Dermis microvascular lymphatic vessel endothelial cell (primary cell): ENCODE measurements at places on chromosomes 2 and 18. TPM values are rescaled to one million over a fixed set of nuclear protein-coding genes. Genes with fewer than 3 reads are reported as not detected.

DNA sequence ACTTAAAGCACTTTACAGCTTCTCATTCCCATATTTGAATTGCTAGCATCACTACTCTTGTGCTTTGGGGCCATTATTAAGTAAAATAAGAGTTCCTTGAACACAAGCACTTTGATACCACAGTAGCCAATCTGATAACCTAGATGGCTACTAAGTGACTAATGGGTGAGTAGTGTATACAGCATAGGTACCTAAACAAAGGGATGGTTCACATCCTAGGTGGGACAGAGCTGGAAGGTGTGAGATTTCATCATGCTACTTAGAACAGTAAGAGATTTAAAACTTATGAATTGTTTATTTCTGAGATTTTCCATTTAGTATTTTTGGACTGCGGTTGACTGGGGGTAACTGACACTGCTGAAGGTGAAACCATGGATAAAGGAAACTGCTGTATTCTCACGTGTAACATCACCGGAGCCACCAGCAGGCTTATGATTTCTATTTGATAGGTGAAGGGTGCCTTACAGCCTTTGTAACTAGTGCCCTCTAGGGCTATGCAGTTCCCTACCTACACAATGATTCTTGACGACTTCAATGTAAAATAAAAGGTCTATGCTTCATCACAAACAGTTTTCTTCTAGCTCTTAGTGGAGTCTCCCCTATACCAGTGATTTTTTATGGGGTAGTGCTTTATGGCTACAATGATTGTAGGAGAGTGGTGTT lies 22.1 kb upstream of the CRIM1 start:
- DNase-seq: no peak

- DNase-seq: peak; percentile 68
These were observed 38.4 kb downstream of the PAX8 start for GRCh38 chr2:113240150-113240914.

The SRD5A2 gene
- total RNA-seq: not detected in 2 replicates

- no peak for DNase-seq
These were observed 491.1 kb upstream of the MYT1L start for GRCh38 chr2:2822143-2822542.

The HAAO gene
- not detected in 2 replicates for total RNA-seq

GRCh38 chr2:66024391-66024790 lies 410.5 kb upstream of the MEIS1 start:
- DNase-seq: no peak

The ICA1L gene
- 0.77 and 0.89 TPM in 2 replicates for total RNA-seq

DNA sequence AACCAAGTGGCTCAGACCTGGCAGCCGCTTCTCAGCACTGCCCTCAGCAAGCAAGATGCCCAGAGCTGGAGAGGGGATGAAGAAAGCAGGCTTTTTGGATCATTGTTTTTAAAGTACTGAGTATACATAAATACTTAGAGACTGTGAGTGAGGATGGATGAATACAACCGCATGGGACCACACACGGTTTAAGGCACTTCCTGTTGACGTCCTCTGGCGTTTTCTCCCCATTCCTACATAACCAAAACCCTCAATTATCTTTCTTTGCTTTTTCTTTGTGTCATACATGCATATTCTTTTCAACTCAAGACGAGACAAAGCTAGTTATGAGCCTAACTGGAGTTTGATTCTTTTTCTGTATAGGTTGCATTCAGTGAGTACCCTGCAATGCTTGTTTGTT lies 198.4 kb downstream of the GALR1 start:
- DNase-seq: no peak

DNA sequence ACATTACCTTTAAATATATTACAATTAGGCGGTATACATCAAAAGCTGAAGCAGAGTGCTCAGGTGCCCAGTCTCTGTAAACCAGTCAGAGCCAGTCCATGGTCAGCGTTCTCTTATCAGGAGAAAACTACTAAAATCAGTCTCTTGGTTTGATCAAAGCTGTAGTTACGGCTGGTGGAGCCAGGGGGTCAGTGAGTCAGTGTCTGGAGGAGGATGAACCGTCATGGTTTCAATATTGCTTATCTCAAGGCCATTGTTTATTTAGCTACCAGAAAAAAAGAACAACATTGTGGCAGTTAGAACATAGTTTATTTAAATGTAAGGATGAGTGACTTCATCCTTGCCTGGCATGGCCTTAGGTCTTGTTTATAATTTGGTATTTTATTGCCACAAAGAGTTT lies 71.3 kb upstream of the NYAP2 start:
- DNase-seq: peak; percentile 49

GRCh38 chr2:4628998-4629501 lies 925.7 kb downstream of the DCDC2C start:
- no peak for DNase-seq

- DNase-seq: no peak
These were observed 146.4 kb downstream of the DAW1 start for GRCh38 chr2:228017784-228018183.

DNA sequence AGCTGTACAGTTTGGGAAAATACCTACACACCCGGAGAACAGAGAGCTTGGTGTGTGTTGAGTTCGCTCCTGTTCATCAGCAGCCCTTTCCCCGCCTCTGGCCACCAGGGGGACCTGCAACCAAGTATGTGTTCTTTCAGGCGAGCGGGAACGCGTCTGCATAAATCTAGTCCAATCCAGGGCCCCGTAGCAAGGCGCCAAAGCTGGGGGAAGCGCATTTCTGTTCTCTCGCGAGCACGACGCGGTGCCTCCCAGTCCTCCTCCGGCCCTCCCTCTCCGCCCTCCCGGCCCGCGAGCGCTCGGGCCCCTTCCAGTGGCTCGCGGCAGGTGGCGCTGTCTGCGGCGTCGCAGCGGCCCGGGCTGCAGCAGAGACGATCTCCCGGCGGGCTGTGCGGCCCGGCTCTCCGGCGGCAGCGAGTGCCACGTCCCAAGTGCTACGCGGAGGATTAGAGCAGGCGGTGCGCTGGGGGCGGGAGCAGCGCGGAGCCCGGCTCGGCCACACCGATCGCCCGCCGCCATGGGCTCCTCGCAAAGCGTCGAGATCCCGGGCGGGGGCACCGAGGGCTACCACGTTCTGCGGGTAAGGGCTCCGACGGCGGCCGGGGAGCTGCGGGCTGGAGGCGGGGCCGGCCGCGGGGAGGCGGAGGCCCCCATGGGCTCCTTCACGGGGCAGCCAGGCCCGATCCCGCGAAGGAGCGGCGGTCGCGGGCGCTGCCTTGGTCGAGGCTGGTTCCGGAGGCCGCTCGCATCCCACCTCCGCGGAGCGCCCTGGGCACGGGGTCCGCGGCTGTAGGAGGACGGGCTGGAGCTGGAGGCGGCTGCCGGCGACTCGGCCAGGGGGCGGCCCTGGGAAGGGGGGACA lies at the start of gene GORASP2:
Gene GORASP2 (plus strand): TSS at position 430 of the 862 bp plus-strand sequence. CDS start 88 bp downstream, at position 518.
- DNase-seq: peak; percentile 100

GRCh38 chr2:134396493-134396892 lies 142.6 kb downstream of the MGAT5 start:
- no peak for DNase-seq

The TMEFF2 gene
- total RNA-seq: not detected in 2 replicates

The C2orf72 gene
- not detected in 2 replicates for total RNA-seq

The MERTK gene
- 14.0 and 22.5 TPM in 2 replicates for total RNA-seq

- DNase-seq: no peak
These were observed 304.4 kb upstream of the SLC39A10 start for GRCh38 chr2:195352581-195352980.

The RBBP8 gene
- total RNA-seq: 10.5 and 14.0 TPM in 2 replicates

- no peak for DNase-seq
These were observed 261.8 kb downstream of the ERBB4 start for GRCh38 chr2:212276813-212277212.

GRCh38 chr2:40470822-40471813 lies 19.2 kb upstream of the SLC8A1 start:
- DNase-seq: no peak

- DNase-seq: no peak
These were observed 674.3 kb upstream of the REG3G start for GRCh38 chr2:78351208-78351607.

The SETBP1 gene
- 2.3 and 6.4 TPM in 2 replicates for total RNA-seq

- DNase-seq: no peak
These were observed 434.0 kb upstream of the SPHKAP start for GRCh38 chr2:228615496-228615895.

- DNase-seq: no peak
These were observed 183.1 kb downstream of the FMNL2 start for GRCh38 chr2:152518034-152518433.

The SUMO1 gene
- total RNA-seq: 91.0 and 106 TPM in 2 replicates

The SCG2 gene
- not detected in 2 replicates for total RNA-seq

- no peak for DNase-seq
These were observed 14.8 kb downstream of the WDFY1 start for GRCh38 chr2:223930103-223930976.

DNA sequence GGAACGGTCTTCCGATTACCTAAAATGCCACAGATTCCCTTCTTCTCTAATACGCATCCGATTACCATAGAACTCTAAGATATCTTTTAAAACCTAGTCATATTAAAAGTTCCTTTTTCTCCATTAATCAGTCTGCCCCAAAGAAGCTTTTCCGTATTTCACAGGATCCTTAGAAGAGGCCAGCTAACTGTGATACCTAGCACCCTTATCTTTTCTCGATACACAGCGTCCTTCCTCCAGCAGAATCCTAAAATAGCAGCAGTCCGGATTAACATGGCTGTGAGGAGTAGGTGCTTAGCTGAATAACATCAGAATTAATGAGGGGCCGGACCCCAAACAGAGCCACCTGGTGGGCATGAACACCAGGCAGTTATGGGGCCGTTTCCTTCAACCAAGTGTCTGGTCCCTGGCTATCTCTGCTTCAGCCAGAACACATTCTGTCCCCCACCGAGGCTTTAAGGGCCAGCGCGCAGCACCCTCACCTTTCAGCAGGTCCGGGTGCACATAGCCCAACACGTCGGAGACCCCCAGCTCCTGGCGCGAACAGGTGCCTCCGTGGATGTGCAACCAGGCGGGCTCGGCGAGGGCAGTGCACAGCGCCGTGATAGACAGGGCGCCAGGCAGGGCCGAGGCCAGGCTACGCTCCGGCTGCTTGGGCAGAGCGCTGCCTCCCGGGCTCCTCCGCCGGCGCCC lies 995 bp downstream of the TMEM127 start:
- peak; percentile 34 for DNase-seq

DNA sequence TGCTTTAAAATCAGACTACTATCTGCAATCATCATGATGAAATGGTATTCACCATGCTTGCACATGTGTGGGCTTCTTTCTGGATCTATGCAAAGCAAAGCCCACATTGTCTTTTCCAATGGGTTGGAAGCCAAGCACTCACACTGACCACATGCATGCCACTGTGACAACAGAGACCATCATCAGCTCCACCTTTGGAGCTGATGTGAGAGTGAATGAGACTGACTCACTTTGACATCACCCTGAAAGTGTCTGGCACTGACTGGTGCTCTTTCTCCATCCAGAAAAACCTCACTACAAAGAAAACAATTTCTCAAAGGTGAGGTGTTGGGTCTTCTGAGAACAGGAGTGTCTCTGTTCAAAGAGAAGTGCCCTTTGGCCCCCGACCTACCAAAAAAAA lies 4.7 kb downstream of the MYO5B start:
- no peak for DNase-seq

DNA sequence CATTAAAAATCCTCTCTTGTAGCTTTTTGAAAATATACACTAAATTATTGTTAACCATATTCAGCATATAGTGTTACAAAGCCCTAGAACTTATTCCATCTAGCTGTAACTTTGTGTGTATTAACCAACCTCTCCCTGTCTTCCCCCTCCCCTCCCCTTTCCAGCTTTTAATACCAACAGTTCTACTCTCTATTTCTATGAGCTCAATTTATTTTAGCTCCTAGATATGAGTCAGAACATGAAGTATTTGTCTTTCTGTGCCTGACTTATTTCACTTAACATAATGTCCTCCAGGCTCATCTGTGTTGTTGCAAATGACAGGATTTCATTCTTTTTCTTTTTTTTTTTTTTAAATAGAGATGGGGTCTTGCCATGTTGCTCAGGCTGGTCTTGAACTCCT lies 45.1 kb downstream of the GPD2 start:
- no peak for DNase-seq

GRCh38 chr18:54828281-54828881 lies at the start of gene RAB27B:
RAB27B (plus strand) TSS chr18:54828477; CDS start chr18:54877586, 49,109 bp downstream.
- DNase-seq: peak; percentile 54

- no peak for DNase-seq
These were observed 53.4 kb downstream of the KIF5C start for GRCh38 chr2:148928395-148928794.

The SAG gene
- under 0.01 TPM in 1 of 2 replicates, not detected in the other for total RNA-seq

DNA sequence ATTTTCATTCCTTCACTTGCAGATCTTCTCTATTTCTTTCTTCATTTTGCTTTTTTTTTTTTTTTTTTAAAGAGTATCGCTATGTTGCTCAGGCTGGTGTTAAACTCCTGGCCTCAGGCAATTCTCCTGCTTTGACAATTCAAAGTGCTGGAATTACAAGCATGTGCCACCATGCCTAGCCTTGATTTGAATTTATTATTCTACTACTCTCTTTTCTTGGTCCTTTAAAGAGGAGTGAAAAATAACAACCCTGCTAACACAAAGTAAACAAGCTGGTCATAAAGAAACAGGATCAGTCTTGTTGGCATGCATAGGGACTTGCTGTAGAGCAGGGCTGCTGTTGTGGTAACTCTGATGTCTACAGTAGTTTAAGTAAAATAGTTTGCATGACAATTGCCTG lies 1615.3 kb upstream of the ZEB2 start:
- no peak for DNase-seq

The FZD7 gene
- under 0.01 and 0.13 TPM in 2 replicates for total RNA-seq

DNA sequence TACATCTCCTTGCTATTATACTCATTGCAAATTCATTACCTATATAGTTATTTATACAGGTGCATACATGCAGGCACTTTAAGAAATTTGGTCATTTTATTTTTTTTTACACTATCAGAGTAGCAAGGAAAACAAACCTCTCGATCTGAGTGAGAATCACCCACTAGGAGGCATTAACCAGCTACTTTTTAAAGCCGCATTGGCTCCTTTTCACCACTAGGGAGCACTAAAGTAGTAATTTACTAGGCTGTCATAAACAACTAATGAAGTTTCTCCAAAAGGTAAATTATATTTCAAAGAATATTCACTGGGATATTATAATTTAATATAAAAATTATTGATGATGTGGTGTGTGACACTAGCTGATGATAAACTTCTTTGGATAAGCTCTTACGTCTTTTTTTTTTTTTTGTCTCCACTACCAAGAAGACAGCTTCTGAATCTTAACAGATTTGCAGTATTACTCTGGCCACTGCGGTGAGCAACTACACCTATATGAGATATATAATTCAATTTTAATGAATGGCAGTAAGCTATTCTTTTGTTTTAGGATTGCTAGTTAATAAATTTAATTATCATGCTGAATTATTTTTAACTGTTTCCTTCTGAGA lies 101.9 kb downstream of the NOL4 start:
- peak; percentile 58 for DNase-seq
